Peyer's patch (tissue), 4 donors: ENCODE measurements at places on chromosomes 6 and 20.

DNA sequence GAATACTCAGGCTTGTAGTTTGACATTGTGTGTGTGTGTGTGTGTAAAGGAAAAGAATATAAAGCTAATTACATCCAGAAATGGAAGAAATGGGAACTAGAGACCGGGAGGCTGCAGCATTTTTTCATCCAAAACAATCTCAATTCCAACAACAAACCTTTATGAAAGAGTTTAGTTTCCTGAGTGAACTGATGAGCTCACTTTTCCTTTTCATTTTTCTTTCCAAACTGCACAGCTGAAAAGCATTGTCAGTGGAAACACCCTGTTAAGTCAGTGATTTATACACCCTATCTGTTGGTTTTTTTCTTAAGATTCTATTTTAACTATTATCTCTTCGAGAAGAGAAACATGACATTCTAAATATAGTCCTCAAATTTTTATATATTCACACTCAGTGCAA is 130.9 kb downstream of the RFPL4B start:
- DNase-seq = no peak
- no peaks in the 10 kb centered on the region for H3K4me1 ChIP-seq
- no peaks in the 10 kb centered on the region for H3K27me3 ChIP-seq
- H3K27ac ChIP-seq = no peak overlapping the region
- H3K4me3 ChIP-seq = no peak overlapping the region
- no peaks in the 10 kb centered on the region for H3K36me3 ChIP-seq

- no peak overlapping the region for H3K4me3 ChIP-seq
- DNase-seq = no peak
- H3K36me3 ChIP-seq = no peaks in the 10 kb centered on the region
- no peaks in the 10 kb centered on the region for H3K27me3 ChIP-seq
- no peaks in the 10 kb centered on the region for H3K4me1 ChIP-seq
Observed at GRCh38 chr6:11848852-11849731, 70.5 kb upstream of the ADTRP start.

DNA sequence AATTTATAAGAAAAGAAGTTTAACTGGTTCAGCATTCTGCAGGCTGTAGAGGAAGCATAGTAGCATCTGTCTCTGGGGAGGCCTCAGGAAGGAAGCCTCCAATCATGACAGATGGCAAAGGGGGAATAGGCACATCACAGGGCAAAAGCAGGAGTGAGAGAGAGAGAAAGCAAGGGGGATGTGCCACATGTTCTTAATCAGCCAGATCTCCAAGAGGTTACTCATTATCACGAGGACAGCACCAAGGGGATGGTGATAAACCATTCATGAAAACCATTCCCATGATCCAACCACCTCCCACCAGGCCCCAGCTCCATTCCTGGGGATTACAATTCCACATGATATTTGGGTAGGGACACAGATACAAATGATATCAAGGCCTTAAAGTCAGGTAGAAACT is 217.5 kb upstream of the TCF21 start:
- no peak overlapping the region for H3K27ac ChIP-seq
- H3K27me3 ChIP-seq = no peaks in the 10 kb centered on the region
- no peaks in the 10 kb centered on the region for H3K36me3 ChIP-seq
- no peak overlapping the region for H3K4me3 ChIP-seq

DNA sequence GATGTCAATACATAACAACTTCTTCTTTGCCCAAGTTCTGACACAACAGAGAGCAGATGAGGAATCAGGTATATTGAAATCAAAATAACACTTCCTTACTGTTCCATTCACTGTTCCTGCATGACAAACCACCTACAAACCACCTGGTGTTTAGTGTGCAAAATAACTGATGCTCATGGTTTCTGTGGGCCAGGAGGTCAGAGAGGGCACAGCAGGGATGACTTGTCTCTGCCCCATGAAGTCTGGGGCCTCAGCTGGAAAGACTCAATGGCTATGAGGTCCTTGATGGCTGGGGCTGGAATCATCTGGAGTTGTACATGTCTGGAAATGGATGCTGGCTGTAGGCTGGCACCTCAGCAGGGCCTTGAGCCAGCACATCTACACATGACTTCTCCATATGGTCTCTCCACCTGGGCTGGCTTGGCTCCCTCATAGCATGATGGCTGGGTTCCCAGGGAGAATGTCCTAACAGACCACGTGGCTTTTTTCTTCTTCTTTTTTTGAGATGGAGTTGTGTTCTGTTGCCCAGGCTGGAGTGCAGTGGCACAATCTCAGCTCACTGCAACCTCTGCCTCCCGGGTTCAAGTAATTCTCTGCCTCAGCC is 7.4 kb upstream of the COX4I2 start:
- H3K36me3 ChIP-seq = no peaks in the 10 kb centered on the region
- no peak overlapping the region for H3K27ac ChIP-seq
- no peaks in the 10 kb centered on the region for H3K4me1 ChIP-seq
- no peak for DNase-seq
- H3K27me3 ChIP-seq = no peaks in the 10 kb centered on the region

DNA sequence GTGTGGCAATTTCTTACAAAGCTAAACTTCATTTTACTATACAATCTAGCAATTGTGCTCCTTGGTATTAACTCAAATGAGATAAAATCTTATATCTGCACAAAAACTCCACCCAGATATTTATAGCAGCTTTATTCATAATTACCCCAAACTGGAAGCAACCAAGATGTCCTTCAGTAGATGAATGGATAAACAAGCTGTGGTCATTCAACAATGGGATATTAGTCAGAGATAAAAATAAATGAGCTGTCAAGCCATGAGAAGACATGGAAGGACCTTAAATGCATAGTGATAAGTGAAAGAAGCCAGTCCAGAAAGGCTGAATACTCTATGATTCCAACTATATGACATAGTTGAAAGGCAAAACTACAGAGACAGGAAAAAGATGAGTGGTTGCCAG is 98.9 kb upstream of the BMP2 start:
- H3K36me3 ChIP-seq = no peaks in the 10 kb centered on the region
- no peaks in the 10 kb centered on the region for H3K4me1 ChIP-seq
- no peaks in the 10 kb centered on the region for H3K27me3 ChIP-seq
- DNase-seq = no peak

DNA sequence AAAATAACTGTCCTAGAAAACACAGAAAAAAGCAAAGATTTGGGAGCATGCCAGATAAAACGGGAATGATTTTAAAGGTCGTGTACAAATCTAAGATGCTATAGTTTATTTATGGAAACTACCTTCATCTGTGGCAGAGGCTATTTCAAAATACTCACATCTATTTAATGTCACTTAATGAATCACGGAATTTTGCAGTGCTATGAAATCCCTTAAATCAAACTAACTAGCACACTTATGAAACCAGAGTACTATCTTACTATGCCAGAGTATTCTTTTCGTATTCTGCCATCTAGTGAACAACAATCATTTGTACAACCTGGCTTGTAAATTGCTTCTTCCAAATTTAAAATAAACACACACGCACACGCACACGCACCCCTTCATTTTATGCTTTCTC is 77.9 kb upstream of the BMP5 start:
- H3K4me3 ChIP-seq = no peak overlapping the region
- H3K27ac ChIP-seq = no peak overlapping the region
- H3K36me3 ChIP-seq = no peaks in the 10 kb centered on the region
- H3K4me1 ChIP-seq = no peaks in the 10 kb centered on the region

DNA sequence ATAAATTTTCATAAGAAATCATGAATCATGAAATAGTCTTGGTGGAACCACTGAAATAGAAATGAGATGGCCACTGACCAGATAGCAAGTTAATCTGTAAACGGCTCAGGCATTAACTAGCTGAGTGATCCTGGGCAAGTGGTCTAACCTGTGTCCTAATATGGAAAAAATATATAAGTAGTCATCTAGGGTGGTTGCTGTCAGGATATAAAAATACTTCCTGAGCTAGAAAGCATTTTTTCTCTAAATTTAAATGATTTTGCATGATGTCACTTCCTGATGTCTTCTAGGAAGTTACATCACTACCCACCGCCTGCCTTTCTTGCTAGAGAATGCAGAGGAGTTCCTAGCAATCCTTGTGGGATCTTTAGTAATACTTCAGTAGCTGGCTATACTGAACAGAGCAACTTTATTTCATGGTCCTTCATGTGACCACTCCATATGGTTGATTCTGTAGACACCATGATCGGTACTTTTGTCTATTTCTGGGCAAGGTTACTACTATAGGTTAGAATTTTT is 228.1 kb upstream of the CEP162 start:
- no peak overlapping the region for H3K4me3 ChIP-seq
- no peaks in the 10 kb centered on the region for H3K4me1 ChIP-seq
- H3K27ac ChIP-seq = no peak overlapping the region
- no peak for DNase-seq

GRCh38 chr6:94052749-94053148 is 633.4 kb upstream of the EPHA7 start:
- H3K27me3 ChIP-seq = no peaks in the 10 kb centered on the region
- H3K27ac ChIP-seq = no peak overlapping the region
- no peaks in the 10 kb centered on the region for H3K36me3 ChIP-seq
- no peaks in the 10 kb centered on the region for H3K4me1 ChIP-seq

DNA sequence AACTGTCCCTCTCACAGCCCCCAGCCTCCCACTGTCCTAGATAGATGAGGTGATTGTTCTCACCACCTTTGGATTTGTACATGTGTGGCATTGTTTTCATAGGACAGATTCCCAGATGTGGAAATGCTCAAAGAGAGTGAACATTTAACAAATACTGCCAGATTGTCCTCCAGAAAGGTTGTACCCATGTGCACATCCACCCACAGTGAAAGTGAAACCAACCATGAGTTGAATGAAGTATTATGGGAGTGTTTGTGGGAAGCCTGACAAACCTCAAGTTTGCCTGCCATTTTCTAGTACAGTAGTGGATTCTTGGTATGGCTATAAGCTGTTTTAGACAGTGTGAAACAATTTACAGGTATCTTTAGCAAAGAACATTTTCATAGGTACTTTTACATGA is 42.7 kb downstream of the ANKRD6 start:
- no peak overlapping the region for H3K4me3 ChIP-seq
- no peak overlapping the region for H3K27ac ChIP-seq
- no peaks in the 10 kb centered on the region for H3K4me1 ChIP-seq
- no peak for DNase-seq
- no peaks in the 10 kb centered on the region for H3K27me3 ChIP-seq

DNA sequence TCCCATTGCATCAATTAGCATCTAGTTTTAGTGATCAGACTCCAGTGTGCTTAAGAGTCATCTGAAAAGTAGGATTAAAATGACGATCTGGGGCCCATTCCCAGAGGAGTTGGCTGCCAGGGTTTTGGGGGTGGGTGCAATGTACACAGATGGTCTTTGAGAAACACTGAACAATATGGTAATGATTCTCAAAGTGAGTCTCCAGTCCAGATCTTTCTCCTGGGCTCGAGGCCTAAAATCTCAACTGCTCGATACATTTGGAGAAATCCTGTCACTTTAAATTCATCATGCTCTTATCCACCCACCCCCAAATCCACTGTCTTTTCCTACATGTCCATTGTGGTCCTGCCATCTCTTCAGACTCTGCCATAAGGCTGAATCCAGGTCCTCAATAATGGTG is 80.7 kb upstream of the MYLIP start:
- no peaks in the 10 kb centered on the region for H3K4me1 ChIP-seq
- no peak overlapping the region for H3K4me3 ChIP-seq
- no peak for DNase-seq
- no peaks in the 10 kb centered on the region for H3K27me3 ChIP-seq
- H3K27ac ChIP-seq = no peak overlapping the region

- no peaks in the 10 kb centered on the region for H3K27me3 ChIP-seq
- no peaks in the 10 kb centered on the region for H3K4me1 ChIP-seq
- H3K27ac ChIP-seq = no peak overlapping the region
Observed at GRCh38 chr20:16485401-16485800, 87.8 kb downstream of the KIF16B start.

GRCh38 chr6:138334963-138335362 is 42.7 kb upstream of the SMIM28 start:
- H3K27me3 ChIP-seq = no peaks in the 10 kb centered on the region
- H3K36me3 ChIP-seq = peaks cover 6% of the 10 kb centered on the region
- no peak for DNase-seq
- no peaks in the 10 kb centered on the region for H3K4me1 ChIP-seq
- no peak overlapping the region for H3K4me3 ChIP-seq

DNA sequence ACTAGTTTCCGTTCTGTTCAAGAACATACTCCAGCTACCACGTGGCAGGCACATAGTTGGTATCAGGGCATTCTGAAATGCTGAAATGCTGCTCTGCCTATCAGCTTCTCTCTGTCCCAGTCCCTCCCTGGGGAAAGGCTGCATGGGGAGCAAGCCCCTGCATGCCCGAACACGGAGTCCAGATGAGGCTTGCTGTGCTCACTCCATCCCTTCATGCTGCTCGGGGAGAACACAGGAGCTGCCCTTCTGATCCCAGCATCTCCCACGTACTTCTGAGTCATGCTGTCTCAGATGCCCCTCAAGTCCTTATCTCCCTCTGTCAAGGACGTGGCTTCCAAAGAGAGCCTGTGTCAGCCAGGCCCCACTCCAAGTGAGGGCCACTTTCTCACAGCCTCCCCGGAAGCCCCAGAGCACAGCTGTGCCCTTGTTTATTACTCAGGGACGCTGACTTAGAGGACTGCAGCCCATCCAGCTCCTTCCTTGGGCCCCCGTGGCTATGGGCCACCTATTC is 29.4 kb downstream of the THBS2 start:
- H3K4me1 ChIP-seq = no peaks in the 10 kb centered on the region
- no peak overlapping the region for H3K27ac ChIP-seq
- H3K36me3 ChIP-seq = no peaks in the 10 kb centered on the region
- no peaks in the 10 kb centered on the region for H3K27me3 ChIP-seq

DNA sequence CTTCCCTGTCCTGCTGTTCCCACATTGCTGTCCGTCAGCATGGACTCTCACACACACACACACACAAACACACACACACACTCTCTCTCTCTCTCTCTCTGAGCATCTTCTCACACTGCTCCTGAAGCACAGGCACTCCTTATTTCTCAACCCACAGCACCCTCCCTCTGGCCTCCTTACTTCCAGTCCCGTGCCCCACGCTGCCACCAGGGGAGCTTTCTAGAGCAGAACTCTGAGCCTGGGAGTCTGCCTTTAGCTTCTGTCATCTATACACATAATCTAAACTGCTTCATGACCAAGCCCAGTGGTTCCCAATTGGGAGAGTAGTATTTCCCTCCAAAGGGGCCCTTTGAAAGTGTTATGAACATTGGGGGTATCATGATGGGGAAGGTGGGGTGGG is 29.1 kb downstream of the HECA start:
- H3K4me1 ChIP-seq = peaks cover 5% of the 10 kb centered on the region
- H3K27ac ChIP-seq = no peak overlapping the region
- H3K27me3 ChIP-seq = no peaks in the 10 kb centered on the region
- DNase-seq = no peak
- no peak overlapping the region for H3K4me3 ChIP-seq
- H3K36me3 ChIP-seq = no peaks in the 10 kb centered on the region

GRCh38 chr20:9235518-9235917 is 166.6 kb downstream of the PLCB4 start:
- no peaks in the 10 kb centered on the region for H3K27me3 ChIP-seq
- no peaks in the 10 kb centered on the region for H3K36me3 ChIP-seq
- no peak for DNase-seq
- H3K4me3 ChIP-seq = no peak overlapping the region
- H3K27ac ChIP-seq = no peak overlapping the region

DNA sequence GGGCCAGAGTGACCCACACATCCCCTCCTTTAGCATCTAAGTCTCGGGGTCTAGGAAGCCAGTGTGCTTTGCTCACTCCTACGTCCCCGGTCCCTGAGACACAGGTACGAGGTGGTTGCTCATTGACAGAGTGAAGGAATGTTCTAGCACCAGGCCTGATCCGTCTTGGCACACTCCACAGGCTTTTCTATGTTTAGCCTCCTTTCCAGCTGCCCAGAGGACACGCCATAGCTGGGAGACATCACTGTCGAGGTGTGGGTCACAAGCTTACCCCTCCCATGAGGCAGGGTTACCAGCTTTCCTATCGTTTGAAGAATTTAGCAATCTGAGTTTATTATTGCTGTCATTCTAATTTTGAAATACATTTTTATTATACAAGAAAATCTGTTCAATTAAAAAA is 30.4 kb upstream of the IER3 start:
- no peaks in the 10 kb centered on the region for H3K36me3 ChIP-seq
- no peak overlapping the region for H3K4me3 ChIP-seq
- peaks cover 10% of the 10 kb centered on the region for H3K4me1 ChIP-seq
- H3K27ac ChIP-seq = no peak overlapping the region
- no peaks in the 10 kb centered on the region for H3K27me3 ChIP-seq
